ENCODE measurements at places on chromosomes 4 and X.

DNA sequence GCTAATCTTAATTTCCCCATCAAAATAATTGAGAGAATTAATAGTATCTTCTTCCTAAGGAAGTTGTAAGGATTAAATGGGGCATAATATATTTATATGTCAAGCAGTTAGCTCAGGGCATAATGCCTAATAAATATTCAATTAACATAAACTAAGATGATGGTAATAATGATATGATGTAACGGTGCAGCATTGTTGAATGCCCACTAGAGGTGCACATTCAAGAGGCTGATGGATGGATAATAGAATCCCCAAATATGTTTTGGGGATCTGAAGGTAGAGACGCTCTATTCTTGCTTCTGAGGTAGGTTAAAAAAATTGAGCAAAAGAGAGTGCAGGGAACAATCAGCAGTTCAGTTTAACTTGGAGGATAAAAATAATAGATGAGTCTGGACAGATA lies 37.1 kb downstream of the ATOH1 start:
- no peak for DNase-seq

GRCh38 chrX:108264376-108264775 lies 172.8 kb downstream of the ATG4A start:
- DNase-seq, result no peak

- DNase-seq, result no peak
These were observed 10.8 kb downstream of the NUDT6 start for GRCh38 chr4:122911588-122911987.

GRCh38 chr4:3250956-3251690 lies 2.2 kb downstream of the MSANTD1 start:
- DNase-seq, result no peak

DNA sequence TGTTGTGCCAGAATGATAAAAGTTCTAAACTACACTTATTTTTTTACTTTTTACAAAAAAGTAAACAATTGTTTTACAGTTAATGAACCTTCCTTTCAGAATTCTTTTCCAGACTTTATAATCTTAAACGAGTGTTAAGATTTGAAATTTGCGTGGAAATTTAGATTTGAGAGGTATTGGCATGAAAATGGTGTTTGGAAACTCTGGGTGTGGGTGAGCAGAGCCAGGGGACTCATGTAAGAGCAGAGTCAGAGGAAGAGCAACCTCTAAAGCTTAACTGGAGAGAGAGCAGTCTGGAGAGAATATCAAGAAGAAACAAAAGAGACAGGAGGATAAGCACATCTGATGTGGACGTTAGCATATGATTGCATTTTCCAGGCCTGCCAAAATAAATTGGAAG lies 48.2 kb downstream of the MMRN1 start:
- DNase-seq, result no peak

DNA sequence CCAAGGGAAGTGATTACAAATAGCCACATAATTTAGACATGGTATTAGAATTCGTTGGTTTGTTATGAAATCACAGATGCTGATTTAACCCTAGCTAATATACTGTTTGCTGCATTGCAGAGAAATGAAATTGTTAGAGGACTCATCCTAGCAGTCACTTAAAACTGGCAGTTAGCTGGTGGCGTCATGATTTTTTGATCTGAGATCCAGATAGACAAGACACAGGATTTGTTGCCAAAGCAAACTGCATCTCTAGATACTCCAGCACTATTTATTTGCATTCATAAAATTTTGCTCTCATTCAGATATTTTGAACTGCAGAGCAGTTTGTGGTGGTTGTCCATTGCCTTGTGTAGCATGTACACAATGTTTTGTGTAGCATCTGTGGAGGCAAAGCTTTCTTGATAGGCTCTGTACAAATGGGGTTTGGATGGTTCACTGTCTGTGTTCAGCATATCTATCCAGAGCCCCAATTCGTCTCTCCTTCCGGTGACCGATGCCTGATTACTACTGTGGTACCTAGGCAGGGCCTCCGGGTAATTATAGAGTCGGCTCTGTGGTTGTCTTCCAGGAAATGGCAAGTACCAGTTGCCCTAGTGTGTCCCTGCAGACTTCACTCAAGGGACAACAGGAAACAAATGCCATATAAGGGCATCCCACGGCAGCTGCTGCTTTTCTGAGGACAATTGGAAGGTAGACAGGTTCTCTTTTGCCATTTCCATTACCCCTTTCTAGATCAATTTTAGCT lies 30.1 kb upstream of the SPARCL1 start:
- DNase-seq, result no peak
